ENCODE measurements at places on chromosomes 16 and 17.

DNA sequence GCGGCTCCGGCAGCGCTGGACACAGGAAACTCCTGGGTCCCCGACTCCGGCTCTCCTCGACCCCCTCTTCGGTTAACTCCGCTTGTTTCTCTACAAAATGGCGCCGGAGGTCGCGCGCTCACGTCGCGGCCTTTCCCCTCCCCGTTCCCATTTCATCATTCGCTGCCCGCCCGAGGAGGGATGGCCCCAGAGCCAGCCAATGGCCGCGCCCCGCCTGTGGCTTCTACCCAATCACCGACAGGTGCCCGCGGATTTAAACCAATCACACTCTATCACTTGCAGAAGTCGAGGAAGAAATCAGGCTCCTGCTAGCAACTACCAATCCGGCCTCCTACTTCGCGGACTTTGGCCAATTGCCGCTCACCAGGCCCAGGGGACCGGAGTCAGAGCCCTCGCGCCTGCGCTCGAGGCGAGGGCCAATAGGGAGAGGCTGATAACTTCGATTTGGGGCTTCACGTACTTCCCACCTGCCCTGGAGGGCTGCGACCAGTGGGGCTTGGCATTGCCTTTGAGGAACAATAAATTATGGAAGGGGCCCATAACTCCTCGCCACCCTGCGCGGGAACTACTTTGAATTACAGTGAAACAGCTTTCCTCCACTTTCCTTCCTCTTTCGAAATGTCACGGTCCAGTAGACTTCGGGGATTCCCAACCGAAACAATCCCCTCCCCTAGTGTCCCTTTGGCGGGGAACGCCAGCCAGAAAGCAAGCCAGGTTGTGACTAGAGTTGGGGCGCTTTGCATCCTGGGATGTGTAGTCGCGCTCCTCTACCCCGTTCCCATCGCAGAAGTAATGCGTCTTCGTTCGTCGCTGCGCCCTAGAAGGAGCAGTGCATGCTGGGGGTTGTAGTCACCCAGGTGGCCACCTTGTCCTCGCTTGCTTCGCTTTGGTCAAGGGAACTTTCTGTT lies at the start of gene CNOT1:
Gene CNOT1, minus strand, starts transcription at position 94 of the 908 bp plus-strand sequence. CDS start 30,489 bp downstream, outside the sequence.
- DNase-seq: peak; percentile 98

DNA sequence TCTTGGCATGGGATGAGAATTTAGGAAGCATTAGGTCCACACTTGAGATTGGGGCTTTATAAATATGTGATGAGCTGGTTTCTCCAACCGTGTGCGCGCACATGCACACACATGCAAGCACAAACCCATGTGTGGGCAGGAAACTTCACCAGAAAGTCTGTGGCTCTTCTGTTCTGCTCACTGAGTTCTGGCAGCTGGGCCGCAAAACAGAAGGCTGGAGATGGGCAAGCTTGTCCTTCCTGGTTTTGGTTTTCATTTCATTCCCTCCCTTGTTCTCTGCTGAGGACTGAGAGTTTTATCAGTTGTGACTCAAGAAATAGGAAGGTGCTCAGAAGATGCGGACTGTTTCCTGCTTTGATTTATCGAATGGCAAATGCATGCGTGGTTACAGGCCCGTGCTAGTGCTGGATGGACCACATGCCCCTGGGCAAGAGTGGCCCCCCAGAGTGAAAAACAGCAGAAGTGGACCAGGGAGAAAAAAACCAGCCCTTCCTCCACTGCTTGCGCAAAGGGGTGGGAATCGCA lies 14.1 kb downstream of the MAP3K14 start:
- DNase-seq: no peak

GRCh38 chr17:80473701-80474100 lies 2.7 kb downstream of the NPTX1 start:
- no peak for DNase-seq

DNA sequence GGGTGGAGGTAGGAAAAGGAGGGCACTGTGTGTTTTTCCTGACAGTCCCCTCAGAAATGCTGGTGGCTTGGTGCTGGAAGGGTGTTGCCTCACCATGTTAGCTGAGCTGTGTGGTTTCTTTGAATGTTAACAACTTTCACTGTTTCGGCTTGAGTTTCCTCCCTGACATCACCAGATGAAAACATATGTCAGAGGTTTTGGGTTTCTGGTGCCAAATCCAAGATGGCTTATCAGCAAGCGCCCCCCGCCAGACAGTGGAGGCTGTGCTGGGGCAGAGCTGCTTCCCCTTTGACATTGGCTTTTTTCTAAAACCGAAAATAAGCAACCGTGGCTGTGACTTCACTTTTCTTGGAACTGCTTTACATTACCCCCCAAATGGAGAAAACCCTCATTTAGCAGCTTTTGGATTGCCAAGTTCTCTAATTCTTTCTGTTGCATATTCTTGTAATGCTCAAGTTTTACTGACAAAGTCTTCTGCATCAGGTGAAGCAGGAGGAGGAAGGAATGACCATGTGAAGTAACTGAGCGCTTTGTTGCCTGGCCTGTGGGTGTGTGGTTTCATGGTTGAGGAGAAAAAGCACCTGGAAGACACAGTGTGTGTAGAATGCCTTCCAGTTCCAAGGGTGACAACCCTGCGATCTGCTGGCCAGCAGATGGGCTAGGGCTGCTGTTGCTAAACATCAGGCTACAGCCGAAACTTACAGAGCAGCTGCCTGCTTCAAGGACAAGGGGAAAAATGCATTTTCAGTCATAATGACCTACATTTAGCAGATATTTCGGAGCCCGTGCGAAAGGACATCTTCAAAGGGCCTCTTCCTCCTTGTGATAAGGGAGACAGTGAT lies 9.7 kb downstream of the RMI2 start:
- DNase-seq: no peak

DNA sequence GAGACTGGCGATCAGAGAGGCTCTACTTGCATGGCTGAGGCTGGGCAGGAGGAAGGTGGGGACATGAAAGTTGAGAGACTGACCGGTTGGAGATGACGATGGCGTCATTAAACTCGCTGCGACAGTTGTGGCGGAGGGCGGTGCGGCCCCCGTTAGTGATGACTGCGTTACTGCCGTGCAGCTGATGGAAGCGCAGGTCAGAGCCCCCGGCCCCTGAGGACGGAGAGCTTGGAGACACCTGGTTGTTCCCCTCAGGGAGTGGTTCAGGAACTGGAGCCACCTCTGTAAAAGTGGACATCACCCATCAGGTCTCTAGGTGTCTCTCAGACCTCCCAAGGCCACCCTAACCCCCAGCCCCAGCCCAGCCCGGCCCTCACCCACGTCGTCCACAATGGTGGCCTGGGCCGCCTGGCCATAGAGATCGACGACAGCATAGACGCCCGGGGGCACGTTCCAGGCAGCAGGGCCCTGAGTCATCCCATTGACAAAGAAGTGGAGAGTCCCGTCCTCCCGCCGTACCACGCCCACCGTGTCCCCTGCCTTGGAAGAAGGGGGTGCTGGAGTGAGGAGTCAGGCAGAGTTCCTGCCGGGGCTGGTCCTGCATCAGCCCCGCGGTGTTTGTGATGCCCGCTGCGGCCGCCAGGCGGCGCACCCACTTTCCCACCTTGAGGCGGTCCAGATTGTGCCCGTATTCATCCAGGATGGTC lies 5.3 kb downstream of the NEURL4 start:
- no peak for DNase-seq

DNA sequence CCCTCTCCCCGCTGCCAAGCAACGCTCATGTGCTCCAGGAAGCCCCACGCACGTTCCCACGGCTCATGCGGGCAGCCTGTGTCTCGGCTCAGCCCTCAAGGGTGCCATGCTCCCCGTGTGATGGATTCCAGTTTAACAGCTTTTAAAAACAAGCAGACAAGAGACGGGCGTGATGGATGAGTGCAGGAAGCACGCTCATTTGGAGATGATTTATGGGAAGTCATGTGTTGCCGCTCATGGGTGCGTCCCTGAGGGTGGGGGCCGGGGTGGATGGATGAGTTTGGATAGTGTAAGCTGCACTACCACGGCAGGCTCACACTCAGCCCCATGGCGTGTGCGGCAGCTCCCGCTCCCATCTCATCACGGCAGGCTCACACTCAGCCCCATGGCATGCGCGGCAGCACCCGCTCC lies 132.8 kb downstream of the RBFOX3 start:
- DNase-seq: no peak

DNA sequence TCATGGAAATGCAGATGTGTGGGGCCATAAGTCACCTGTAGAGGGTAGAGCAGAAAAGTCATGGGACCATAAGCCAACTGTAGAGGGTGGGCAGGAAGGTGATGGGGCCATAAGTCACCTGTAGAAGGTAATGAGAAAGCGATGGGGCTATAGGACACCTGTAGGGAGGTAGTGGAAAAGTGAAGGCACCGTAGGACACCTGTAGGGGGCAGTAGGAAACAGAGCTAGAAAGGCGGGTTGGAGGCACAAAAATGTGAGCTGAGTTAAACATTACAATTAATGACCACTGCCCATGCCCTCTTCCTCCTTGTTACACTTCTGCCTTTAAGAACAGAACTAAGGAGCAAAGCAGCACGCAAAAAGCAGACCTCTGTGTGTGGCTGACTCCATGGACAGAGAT lies 150.1 kb downstream of the SHISA6 start:
- no peak for DNase-seq
